Activated naive CD4-positive, alpha-beta T cell treated with anti-CD3 and anti-CD28 coated beads for 36 hours (primary cell): ENCODE measurements at places on chromosomes 1 and 21. TPM values are rescaled to one million over a fixed set of nuclear protein-coding genes. Genes with fewer than 3 reads are reported as not detected.

SPRR5 gene
- not detected for total RNA-seq

ALPL gene
- total RNA-seq = not detected

GRCh38 chr1:193256019-193256418, 69.6 kb upstream of the B3GALT2 start:
- H3K36me3 ChIP-seq = peaks cover 7% of the 10 kb centered on the region
- DNase-seq = no peak
- H3K27ac ChIP-seq = no peak overlapping the region
- peaks cover 7% of the 10 kb centered on the region for H3K4me1 ChIP-seq

DNA sequence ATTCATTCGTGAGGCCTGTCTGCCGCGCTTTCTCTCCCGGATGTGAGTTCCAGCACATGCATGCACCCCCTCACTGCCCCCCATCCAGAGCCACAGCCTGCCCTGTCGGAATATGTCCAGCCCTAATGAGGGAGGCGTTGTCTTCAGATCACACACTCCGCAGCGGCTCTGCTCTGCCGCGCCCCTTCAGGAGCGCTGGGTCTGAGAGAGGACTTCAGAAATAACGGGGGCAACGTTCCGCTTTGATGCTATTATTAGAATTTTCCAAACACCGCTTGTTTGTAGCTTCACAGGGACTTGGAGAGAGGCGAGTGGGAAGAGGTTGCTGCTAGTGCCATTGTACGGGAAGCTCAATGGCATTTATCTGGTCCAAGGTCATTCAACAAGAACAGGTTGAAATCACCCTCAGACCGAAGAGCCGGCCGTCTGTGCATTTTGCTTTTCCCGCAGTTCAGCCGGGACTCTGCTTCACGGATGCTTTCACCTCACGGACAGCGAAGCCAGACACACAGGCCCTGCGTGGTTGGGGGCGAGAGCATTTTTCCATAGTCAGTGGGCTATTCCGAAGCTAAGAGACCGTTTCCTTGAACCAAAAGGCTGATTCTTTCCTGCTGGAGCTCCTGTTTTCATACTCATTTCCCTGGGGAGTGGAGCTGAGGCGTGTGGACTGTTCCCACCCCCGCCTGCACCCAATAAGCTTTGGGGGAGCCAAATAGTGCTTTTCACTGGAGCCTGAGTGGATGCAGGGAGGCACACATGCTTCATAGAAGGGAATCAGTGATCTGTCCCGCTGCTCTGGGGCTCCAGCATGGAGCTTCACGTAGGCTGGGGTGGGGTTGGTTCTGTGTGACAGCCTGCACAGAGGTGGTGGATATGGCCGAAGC, 69.7 kb downstream of the GALNT2 start:
- peaks cover 17% of the 10 kb centered on the region for H3K36me3 ChIP-seq
- no peak overlapping the region for H3K4me3 ChIP-seq
- no peak for DNase-seq
- peaks cover 43% of the 10 kb centered on the region for H3K4me1 ChIP-seq

DNA sequence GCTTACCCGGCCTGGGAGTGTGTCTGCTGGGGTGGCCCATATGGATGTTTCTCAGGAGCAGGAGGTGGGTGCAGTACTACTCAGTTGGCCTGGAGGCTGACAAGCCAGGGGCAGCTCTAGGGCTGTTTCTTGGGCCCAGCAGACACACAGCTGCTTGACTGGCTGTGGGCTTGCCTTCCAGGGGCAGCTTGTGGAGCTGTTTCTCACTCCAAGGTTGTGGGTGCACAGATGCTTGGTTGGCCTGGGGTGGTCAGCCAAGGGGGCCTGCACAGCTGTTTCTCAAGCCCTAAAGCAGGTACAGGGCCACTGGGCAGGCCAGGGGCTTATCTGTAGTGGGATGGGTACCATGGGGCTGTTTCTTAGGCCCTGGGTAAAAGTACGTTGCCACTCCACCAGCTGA, 1078.1 kb upstream of the ADGRL2 start:
- H3K4me1 ChIP-seq = no peaks in the 10 kb centered on the region
- H3K27me3 ChIP-seq = no peaks in the 10 kb centered on the region
- no peak overlapping the region for H3K4me3 ChIP-seq
- no peaks in the 10 kb centered on the region for H3K36me3 ChIP-seq

- H3K36me3 ChIP-seq = no peaks in the 10 kb centered on the region
- DNase-seq = no peak
- H3K4me1 ChIP-seq = no peaks in the 10 kb centered on the region
- H3K27ac ChIP-seq = no peak overlapping the region
- H3K27me3 ChIP-seq = peaks cover 9% of the 10 kb centered on the region
Observed at GRCh38 chr1:115753830-115754229, 14.7 kb downstream of the CASQ2 start.

DNA sequence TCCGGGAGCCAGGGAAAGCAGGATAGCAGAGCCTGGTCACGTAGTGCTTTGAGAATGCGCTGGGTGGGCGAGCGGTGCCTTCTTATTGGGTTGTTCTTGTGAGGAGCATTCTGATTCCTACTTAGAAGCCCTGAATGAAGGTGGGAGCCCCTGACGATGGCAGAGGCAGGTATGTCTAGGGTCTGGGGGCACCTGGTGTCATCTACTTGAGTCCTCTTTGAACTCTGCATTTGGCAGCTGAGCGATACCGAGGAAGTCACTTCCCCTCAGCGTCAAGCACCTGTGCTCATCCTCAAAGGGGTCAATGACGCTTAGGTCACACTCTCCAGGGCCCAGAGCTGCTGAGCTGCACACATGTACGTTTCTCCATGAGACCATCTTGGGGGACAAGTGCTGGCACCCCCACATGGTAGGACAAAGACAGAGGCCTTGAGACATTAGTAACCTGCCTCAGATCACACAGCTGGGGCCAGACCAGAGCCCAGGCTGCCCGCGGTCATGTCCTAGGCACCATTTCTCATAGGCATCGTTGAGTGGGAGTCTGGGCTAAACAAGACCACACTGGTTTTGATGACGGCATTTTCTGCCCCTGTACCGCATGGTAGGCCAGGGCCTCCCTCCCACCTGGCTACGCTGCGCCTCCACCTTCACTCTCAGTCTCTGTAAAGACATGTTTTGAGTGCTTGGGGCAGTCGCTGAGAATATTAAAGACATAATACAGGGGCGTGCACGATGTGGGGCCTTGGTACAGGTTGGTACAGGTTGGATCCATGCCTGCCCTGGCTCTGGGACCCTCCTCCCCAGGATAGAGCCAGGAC, 69.1 kb upstream of the ABCG1 start:
- H3K27me3 ChIP-seq = no peaks in the 10 kb centered on the region
- no peak overlapping the region for H3K4me3 ChIP-seq
- H3K36me3 ChIP-seq = no peaks in the 10 kb centered on the region
